ENCODE measurements at places on chromosomes 7 and 10. TPM values are rescaled to one million over a fixed set of nuclear protein-coding genes. Genes with fewer than 3 reads are reported as not detected.

The MLXIPL gene
- 6.5 TPM for total RNA-seq

The SPDYE2 gene
- total RNA-seq = not detected

The OR9A2 gene
- total RNA-seq = not detected

The CCDC71L gene
- 145 TPM for total RNA-seq

The PLEKHS1 gene
- total RNA-seq = not detected

The STRIP2 gene
- 2.1 TPM for total RNA-seq

The ZNF727 gene
- total RNA-seq = 4.6 TPM

The TUBAL3 gene
- 0.34 TPM for total RNA-seq

The MINDY3 gene
- 31.1 TPM for total RNA-seq

The HPS1 gene
- total RNA-seq = 76.1 TPM

DNA sequence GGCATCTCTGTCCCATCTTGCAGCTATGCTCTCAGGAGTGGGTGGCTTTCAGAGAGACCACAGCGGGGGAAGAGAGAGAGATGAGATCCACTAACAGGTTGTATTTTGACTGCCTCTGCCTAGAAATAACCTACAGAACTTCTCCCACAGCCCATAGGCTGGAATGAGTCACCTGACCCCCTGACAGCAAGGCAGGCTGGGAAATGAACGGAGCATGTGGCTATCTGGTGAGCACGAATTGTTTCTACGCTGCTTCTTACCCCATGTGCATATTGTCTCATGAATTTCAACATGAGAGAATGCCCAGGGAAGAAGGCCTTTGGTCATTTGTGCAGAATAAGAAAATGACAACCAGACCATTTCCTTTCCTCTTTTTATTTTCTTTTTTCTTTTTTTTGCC, 151.3 kb downstream of the SNX10 start:
- no peak for DNase-seq

GRCh38 chr10:74011770-74012169, 13.9 kb downstream of the VCL start:
- DNase-seq = no peak

GRCh38 chr10:69262292-69262751, 16.0 kb upstream of the HK1 start:
- DNase-seq = no peak

- DNase-seq = no peak
Measured at GRCh38 chr7:98701372-98701771, 84.3 kb downstream of the NPTX2 start.

GRCh38 chr10:103663236-103663635, 169.7 kb downstream of the NEURL1 start:
- no peak for DNase-seq

DNA sequence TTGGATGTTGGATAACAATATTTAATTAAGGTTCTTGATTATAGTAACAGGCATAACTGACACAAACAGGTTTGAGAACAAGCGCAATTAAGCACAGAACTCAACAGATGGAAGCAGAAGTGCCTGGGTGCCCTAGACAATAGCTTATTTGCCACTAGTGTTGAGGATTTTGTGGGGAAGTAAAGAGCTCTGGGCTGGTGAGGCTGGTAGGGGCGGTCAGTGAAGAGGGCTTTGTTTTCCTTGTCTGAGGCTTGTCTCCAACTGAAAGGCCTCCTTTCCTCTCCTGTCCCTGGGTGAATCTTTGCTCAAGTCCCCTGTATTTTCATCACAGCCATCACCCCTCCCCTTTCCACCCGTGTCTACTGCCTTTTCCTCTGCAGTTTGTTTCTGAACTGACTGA, 104.6 kb downstream of the KAT6B start:
- DNase-seq = no peak

DNA sequence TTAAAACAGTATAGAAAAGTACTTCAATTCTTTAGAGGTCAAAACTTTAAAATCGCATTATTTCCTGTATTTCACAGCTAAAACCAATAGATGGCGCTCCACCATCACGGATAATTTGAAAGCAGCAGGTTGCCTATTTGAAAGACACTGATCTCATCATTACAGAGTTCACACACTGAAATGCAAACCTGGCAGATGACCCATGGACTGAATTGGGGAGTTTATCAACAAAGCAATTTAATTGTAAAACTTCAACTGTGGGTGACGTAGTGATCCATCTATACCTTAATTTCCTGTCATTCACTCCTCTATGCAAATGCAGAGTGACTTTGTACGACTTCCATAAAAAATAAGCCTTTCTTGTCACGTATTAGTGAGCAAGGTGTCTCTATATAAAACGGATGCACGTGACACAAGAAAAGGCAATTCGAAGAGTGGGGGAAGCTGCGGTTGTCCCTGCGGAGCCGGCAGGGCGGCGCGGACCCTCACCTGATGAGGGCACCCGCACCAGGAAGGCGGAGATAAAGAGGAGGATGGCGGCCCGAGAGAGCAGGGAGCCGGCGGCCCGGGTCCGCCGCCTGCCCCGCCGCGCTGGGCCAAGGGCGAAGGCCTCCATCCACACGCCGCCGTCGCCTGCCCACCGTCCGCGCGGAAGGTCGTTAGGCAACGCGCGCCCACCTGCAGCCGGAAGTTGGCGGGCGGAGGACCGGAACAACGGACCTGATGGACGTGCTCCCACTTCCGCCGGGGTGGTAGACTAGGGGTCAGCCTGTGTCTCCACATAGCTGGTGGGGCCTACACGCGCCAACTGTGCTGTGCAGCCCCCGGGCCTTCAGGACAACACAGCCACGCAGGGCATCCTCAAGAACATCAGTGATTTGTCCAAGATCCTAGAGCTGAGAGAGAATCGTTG, at the start of gene ZPBP:
Gene ZPBP, minus strand, starts transcription at position 668 of the 913 bp plus-strand sequence. Its CDS starts 52 bp downstream, at position 616.
- no peak for DNase-seq

DNA sequence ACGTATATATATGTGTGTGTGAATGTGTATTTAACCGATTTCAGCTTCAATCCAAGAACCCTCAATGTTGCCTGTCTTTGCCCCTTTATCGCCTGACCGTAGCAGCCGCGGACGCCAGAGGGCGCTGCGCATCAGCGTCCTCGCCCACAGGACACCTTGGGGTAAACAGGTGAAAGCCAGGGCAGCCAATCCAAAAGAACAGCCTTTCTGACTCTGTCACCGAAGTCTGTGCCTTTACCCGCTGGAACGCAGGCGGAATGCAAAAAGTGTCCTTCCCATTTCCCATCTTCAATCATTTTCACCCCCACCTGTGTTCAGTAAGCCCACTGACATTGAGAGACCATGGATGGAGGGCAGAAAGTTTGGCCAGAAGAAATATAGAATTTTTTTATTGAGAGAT, 3.6 kb downstream of the NXPH1 start:
- DNase-seq = no peak

DNA sequence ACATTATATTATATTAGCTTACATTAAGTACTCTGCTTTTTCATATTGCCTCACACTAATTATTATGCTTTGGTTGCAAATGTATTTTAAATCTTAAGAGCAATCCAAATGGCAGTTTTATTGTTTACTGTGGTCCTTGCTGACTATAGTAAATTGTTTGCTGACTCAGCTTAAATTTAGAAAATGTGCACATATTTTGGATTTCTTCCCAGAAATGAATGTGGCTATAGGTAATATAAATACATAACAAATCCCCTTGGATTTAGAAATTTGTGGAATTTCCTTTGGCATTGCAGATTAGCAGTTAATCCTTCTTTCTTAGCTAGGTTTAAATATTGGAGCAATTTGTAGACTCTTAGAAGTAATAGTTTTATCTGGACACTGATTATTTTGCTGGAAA, 565.8 kb downstream of the NRG3 start:
- DNase-seq = no peak

DNA sequence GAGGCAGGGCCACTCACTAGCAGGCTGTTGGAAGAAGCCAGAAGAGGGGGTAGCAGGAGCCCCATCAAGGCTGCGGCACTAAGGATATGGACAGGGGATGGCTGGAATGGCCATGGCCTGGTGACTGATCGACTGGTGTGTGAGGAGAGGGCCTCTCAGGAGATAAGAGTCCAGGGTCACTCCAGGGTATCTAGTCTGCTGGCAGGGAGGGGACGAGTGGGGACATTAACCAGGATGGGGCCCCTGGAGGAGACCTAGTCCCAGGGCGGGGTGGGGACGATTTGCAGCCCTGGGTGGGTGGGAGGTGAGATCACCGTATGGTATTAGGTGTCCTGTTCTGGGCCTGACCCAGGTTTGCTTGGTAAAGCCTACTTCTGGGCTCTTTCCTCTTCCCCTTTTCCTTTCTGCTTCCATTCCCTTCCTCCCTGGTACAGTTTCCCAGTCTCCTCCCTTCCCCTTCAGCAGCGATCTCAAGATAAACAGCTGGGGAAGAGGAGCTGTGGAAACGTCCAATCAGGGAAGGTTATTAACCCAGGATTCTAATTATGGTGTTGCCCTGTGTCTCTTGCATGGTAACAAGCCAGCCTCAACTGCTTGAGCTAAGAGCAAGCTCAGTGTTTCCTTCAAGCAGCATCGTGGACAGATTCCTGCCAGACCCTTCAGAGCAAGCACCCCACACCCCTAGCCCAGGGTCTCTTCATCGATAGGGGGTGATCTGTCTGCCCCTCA, 233.2 kb downstream of the RPS24 start:
- no peak for DNase-seq

DNA sequence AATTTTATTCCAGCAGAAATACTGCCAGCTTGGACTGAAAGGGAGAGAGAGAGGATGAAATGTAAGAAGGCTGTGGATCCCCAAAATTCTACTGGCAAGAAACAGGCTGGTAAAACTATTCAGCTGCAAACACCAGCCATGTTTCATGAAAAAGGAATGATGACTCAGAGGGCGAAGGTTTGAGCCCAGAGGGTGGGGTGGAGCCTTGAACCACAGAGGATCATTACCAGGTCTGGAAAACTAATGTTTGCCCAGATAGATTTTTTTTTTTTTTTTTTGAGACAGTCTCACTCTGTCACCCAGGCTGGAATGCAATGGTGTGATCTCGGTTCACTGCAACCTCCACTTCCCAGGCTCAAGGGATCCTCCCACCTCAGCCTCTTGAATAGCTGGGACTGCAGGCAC, 41.7 kb upstream of the NRF1 start:
- no peak for DNase-seq

DNA sequence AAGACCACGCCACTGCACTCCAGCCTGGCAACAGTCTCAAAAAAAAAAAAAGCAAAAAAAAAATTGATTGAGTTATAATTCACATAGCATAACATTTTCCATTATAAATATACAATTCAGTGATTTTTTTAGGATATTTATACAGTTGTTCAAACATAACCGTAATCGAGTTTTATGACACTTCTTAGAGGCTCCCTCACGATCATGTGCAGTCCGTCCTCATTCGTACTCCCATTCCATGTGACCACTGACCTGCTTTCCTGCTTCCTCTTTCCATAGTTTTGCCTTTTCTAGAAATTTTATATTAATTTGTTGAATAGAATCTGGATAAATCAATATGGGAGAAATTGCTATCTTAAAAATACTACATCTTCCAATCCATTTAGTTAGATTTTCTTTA, 45.7 kb downstream of the VTI1A start:
- DNase-seq = no peak

- no peak for DNase-seq
Measured at GRCh38 chr10:80522756-80523363, 14.8 kb upstream of the SH2D4B start.

DNA sequence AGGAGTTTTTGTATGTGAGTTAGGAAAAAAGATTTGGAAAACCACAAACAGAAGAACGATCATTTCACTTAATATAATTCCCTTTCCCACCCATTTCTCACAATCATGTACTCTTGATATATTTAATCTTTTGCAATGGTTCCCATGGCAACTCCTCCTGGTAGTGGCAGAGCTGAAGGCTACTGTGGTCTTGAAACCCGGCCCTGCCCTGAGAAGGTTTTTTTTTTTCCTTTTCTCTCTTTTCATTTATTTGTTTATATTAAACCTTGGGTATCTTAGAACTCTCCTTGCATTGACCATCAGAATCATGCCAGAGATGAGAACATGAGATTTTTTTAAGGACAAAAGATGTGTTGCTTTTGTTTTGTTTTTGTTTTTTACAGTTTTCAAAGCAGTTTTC, 566.1 kb upstream of the NRP1 start:
- no peak for DNase-seq

GRCh38 chr7:155794196-155794595, 18.1 kb downstream of the SHH start:
- no peak for DNase-seq

GRCh38 chr10:29205787-29206186, 83.1 kb upstream of the LYZL1 start:
- no peak for DNase-seq

Data from esophagus muscularis mucosa (tissue), 4 donors.